CD4-positive, CD25-positive, alpha-beta regulatory T cell (primary cell): ENCODE measurements at places on chromosomes 3 and 15. TPM values are rescaled to one million over a fixed set of nuclear protein-coding genes. Genes with fewer than 3 reads are reported as not detected.

The RHO gene
- polyA plus RNA-seq: not detected

The GPR160 gene
- 3.2 TPM for polyA plus RNA-seq

The MFSD1 gene
- polyA plus RNA-seq: 52.9 TPM

The GABRG3 gene
- not detected for polyA plus RNA-seq

The SMCO1 gene
- polyA plus RNA-seq: not detected

The MTMR10 gene
- polyA plus RNA-seq: 7.3 TPM

The SI gene
- polyA plus RNA-seq: not detected

The SH3GL3 gene
- not detected for polyA plus RNA-seq

The GRM7 gene
- not detected for polyA plus RNA-seq

The ACVR2B gene
- 1.4 TPM for polyA plus RNA-seq

The TM6SF1 gene
- not detected for polyA plus RNA-seq

The AADACL2 gene
- not detected for polyA plus RNA-seq

The CDCP1 gene
- polyA plus RNA-seq: 2.5 TPM

The CCR4 gene
- polyA plus RNA-seq: 98.0 TPM

The ARMC8 gene
- 54.7 TPM for polyA plus RNA-seq

The EBLN2 gene
- 1.0 TPM for polyA plus RNA-seq

The CLDN18 gene
- polyA plus RNA-seq: not detected

The VPS33B gene
- 13.1 TPM for polyA plus RNA-seq

The CSPG4 gene
- polyA plus RNA-seq: not detected

The VIPR1 gene
- polyA plus RNA-seq: 10.7 TPM

The TM4SF1 gene
- not detected for polyA plus RNA-seq

The TRIM42 gene
- not detected for polyA plus RNA-seq

The MYZAP gene
- 3.9 TPM for polyA plus RNA-seq

The FRMD5 gene
- polyA plus RNA-seq: 0.37 TPM

The ABHD10 gene
- polyA plus RNA-seq: 37.2 TPM

The CLSTN2 gene
- polyA plus RNA-seq: not detected

The MNS1 gene
- polyA plus RNA-seq: not detected

The RBPMS2 gene
- polyA plus RNA-seq: not detected

The PODXL2 gene
- 1.3 TPM for polyA plus RNA-seq

The CKMT1A gene
- not detected for polyA plus RNA-seq

The CP gene
- polyA plus RNA-seq: 0.44 TPM

The HHLA2 gene
- polyA plus RNA-seq: not detected

The PCOLCE2 gene
- polyA plus RNA-seq: not detected

The BNC1 gene
- not detected for polyA plus RNA-seq

The INSYN1 gene
- polyA plus RNA-seq: not detected

The BOC gene
- not detected for polyA plus RNA-seq

The SLC25A20 gene
- 22.2 TPM for polyA plus RNA-seq

The PROK2 gene
- 1.0 TPM for polyA plus RNA-seq

The P2RY13 gene
- not detected for polyA plus RNA-seq

The SERINC4 gene
- polyA plus RNA-seq: 2.8 TPM

The SLC27A2 gene
- polyA plus RNA-seq: 1.3 TPM

The SLC28A2 gene
- not detected for polyA plus RNA-seq

The RAD51 gene
- polyA plus RNA-seq: 4.9 TPM

The LPCAT4 gene
- 15.1 TPM for polyA plus RNA-seq

The NEK10 gene
- 0.54 TPM for polyA plus RNA-seq

The FGD5 gene
- not detected for polyA plus RNA-seq

The LIPC gene
- polyA plus RNA-seq: 1.6 TPM

The CEP152 gene
- polyA plus RNA-seq: 4.0 TPM

The DPPA2 gene
- not detected for polyA plus RNA-seq

The IQCF5 gene
- polyA plus RNA-seq: not detected

The CRABP1 gene
- not detected for polyA plus RNA-seq
